Upper lobe of left lung (tissue), 6 donors: ENCODE measurements at places on chromosomes 6 and 20.

DNA sequence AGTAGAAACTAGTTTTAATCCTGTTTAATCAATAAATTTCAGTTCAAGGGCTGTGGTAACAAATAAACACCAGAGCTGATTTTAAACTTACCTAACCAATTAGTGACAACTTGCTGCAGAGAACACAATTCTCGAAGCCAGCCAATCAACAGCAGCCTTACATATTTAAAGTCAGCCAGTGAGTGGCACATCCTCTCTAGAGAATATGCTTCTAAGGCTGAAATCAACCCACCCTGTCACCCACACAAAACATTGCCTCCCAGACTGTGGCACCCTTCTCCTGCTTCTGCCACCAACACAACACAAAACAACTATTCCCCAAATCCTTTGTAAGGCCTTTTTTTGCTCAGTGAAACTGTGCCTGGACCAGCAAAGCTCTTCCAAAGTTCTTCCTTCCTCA lies 306.0 kb downstream of the EYA4 start:
- DNase-seq = no peak

DNA sequence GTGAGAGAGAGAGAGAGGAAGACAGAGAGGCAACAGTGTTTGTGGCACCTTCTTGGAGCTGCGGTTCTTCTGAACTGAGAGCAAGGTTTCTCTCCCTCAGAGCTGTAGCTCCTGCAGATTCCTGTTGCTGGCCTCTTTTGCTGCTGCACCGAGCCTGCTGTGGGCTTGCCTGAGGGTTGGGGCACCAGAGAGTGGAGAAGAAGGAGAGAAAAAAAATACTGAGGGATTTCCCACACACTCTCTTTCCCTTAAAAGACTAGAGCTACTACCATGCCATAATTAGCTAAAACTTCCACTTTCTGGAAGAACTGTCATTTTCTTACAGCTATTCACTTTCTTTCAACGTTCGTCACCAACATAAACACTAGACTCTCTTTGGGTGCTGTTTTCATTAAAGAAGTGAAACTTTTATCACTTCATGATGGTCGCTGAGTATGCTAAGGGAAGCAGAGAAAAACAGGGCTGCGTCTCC lies 18.2 kb upstream of the ECI2 start:
- no peak for DNase-seq

DNA sequence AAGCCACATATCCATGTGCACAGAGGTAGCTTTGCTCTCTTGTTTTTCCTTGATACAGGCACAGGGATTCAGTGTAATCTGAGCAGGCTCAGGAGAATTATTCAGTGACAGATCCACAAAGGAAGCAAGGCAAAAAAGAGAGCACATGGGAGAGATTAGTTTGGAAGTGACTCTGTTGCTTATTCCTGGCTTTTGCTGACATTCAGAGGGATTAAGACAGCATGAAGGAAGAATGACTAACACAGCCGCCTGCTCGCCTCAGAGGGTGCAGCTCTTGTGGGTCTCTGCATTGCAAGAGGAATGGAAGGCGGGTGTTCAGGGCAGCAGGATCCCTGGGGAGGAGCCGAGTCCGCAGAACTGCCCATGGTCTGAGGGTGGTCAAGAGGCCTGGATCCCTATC lies 203.4 kb upstream of the KCNQ5 start:
- no peak for DNase-seq

DNA sequence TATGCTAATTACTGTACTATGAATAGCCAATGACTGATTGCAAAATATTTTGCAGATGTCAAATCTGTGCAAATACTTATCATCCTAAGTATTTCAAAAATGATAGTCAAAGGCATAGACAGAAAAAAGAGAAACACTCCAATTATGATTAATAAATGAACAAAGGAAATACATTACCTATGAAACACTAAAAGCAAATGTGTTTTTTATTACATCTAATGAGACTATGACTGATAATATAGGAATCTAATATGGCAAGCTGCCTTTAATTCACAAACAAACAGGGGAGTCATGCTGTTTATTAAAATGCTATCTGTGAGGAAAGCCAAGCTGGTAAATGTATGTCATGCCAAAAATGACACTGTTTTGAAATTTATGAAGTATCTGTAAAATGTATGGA lies 713.2 kb upstream of the NRSN1 start:
- no peak for DNase-seq

- DNase-seq = peak; percentile 86
Observed at GRCh38 chr20:62685781-62686555, 22.7 kb upstream of the NTSR1 start.

DNA sequence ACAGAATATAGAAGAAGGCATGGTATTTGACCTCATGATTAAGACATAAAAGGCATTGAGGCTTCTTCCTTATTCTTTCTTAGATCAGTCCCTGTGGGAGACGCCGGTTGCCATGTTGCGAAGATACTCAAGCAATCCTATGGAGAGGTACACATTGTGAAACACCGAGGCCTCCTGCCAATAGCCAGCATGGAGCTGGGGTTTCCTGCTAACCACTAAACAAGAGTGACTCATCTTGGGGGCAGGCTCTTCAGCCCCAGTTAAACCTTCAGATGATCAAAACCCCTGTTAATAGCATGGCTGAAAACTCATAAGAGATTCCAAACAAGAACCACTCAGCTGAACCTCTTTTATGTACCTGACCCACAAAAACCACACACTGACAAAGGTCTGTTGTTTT lies 478.8 kb downstream of the CD83 start:
- DNase-seq = peak; percentile 80

GRCh38 chr6:81727876-81728517 lies 24.5 kb downstream of the TENT5A start:
- DNase-seq = no peak

DNA sequence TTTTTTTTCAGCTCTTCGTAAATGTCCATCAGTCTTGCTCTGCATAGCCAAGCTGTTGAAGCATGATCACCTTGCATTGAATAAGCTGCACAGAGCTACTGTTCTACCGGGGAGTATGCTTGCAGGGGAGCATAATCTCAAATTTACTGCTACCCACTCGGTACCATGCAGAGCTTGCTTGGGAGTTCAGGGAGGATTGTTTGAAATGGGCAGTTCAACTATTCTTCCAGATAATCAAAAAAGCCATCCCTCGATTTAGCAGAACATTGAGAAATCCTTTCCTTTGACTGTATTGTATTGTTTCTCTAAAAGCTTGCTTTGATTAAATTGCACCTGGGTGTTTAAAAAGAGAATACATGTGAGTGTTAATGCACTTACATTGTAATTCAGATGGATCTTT lies 332.6 kb downstream of the UTRN start:
- DNase-seq = no peak

DNA sequence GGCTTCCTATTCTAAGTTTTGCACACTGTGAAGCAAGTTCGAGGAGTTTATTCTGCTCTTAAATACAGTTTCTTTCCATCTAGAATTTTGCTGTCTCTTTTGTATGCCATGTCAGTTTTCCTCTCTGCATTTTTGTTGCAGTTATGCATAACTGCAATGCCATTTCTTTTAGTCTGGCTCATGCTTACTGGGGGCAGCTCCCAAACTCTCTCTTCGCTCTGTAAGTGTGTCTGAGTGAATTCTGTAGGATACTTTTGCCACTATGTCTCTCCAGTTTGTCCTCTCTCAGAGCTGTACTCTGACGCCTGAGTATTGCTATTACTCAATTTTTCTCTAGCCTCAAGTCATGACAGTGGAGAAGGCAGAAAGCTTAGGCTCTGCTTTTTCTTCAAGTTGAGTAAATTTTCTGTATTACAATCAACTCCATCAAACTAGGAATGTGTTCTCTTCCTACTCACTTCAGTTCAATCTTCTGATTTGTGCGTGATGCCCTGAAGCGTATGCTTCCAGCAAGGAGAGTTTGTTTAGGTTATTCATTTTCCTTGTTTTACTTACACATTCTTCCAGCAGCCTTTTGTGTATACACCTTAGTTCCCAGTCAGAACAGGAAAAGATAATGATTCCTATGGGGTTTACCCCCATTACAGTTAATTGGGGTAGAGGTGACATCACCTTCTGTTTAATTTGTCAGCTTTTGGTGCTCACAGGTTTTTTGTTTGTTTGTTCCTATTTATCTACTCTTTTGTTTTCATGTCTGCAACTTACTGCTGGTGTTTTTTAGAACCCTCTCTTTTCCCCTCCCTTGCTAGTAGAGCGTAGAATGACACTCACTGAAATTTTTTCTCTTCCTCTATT lies 430.9 kb downstream of the BCKDHB start:
- no peak for DNase-seq

DNA sequence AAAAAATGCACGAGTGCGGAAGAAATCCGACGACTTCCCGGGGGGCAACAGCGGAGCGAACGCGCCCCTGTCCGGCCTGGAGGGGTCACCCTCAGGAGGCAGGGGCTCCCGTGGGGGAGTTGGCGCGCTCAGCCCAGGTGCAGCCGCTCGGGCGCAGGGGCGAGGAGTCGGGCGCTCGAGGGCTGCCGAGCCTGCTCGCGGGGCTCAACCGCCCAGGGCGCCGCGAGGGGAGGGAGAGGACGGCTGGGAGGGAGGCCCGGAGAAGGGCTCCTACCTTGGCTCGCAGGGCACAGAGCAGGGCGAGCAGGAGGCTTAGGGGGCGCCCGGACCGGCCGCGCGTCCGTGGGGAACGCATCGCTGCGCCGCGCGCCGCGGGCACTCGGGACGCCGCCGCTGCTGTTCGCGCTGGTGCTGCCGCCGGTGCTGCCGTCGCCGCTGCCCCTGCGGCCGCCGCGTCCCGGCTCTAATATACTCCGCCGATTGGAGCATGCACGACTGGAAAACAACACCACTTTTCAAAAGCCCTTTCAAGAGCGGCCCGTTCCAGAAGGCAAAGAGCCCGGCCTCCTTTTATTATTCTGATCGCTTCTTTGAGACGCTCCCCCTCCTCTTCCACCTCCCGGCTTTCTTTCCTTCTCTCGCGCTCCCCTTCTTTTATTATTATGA lies 490 bp downstream of the JAG1 start:
- DNase-seq = no peak

- no peak for DNase-seq
Observed at GRCh38 chr6:161487694-161488093, 213.8 kb upstream of the AGPAT4 start.

DNA sequence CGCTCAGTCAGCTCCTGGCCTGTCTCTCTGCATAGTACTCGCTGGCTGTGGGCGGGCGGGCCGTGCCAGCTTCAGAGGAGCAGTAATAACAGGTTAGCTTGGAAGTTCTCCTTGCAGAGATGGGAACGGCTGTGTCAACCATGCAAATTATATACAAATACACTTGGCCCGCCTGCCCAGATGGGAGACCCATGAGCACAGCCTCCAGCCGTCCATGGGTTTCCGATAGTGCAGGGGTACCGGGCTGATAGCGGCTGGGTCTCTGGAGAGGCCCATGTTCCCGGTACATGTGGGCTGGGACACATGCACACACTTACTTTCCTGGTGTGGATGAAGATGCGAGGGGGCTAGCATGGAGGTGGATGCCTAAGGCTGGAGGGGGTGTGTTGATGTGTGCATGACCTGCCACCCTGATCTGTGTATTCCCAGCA lies 12.8 kb upstream of the ZNF831 start:
- DNase-seq = no peak

- peak; percentile 57 for DNase-seq
Observed at GRCh38 chr20:23029324-23029723, 5.8 kb upstream of the SSTR4 start.

DNA sequence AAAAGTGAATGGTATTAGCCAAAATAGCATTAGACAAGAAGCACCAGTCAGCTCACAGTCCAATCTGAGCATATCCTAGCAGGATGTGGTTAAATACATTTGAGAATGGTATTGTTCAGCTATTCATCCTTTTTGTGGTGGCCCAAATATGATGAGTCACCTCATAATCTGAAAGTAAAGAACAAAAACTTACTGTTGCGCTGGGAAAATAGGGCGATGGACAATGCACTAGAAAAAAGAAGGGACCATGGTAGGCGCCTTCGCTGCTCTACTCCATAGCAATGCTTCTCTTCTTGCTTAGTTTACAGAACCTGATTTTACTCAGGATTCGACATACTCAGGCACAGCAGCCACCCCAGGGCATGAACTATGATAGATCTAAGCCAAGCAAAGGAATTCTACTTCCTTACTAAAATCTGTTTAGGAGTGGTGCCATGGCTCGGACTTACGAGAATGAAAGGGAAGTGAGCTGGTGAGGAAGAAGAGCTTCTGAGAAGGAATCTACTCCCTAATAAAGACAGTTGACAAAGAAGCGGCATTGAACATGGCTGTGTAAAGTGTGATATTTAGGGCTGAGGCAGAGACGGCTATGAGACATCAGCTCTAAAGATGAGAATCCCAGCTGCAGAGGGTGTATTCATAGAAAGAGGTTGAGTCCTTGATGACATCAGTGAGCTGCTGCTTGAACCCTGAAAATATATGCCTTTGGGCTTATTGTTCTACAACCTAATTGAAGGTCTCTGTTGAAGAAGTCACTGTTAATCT lies 16.6 kb upstream of the FBXO9 start:
- DNase-seq = no peak

GRCh38 chr6:27374824-27375612 lies 13.5 kb upstream of the ZNF391 start:
- DNase-seq = peak; percentile 85

GRCh38 chr6:110614106-110614505 lies 137.7 kb upstream of the SLC22A16 start:
- DNase-seq = no peak

GRCh38 chr6:151292974-151293687 lies 53.4 kb downstream of the AKAP12 start:
- DNase-seq = no peak

- no peak for DNase-seq
Observed at GRCh38 chr6:28634411-28634760, 108.7 kb downstream of the GPX5 start.

- DNase-seq = no peak
Observed at GRCh38 chr6:29663300-29664042, 6.6 kb downstream of the MOG start.

DNA sequence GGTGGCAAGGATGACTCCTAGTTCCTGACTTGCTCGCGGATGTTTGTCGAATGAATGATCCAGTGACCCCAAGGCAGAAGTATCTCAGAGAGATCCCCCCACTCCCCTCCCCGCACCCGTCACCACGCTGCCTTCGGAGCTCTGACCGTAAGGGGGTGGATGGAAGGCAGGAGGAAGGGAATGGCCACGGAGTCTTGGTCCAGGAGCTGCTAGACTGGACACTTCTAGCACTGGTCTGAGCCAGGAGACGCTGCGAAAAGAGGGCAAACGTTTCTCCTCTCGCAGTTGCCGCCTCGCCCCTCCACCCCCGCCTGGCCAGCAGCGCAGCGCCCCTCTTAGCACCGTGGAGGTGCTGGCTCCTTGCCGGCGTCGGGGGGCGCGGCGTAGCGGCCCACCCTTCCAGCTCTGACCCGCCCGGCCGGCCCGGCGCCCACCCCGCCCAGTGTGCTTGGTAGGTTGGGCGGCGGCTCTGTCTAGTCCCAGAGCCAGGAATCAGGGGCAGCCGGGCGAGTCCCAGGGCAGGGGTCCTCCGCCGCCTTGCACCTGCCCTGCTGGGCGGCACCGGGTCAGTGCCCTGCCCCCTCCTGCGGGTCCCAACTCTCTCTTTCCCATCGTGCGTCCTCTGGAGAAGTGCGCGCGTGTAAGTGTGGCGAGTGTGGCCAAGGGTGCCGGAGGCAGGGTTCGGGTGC lies 2.4 kb upstream of the DBNDD2 start:
- no peak for DNase-seq
